ENCODE measurements at places on chromosomes 7 and 10.

GRCh38 chr7:101166648-101166908, 1.2 kb upstream of the VGF start:
- DNase-seq: no peak

DNA sequence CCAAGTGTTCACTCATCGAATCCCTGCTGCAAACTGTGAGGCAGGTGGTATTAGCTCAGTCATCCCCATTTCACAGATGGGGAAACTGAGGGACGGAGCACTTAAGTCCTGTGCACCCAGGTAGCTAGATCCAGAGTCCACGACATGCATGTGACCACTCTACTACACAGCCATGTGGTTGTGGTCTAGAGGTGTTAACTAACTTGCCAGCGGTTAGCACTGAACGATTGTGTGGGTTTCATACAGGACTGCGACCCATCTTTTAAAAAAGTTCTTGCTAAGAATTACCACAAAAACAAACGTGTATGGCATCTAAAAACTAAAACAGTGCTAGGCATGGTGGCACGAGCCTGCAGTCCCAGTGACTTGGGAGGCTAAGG, 16.1 kb upstream of the ABCC2 start:
- no peak for DNase-seq

- DNase-seq: no peak
Observed at GRCh38 chr7:135659159-135659846, 3.0 kb upstream of the STMP1 start.

DNA sequence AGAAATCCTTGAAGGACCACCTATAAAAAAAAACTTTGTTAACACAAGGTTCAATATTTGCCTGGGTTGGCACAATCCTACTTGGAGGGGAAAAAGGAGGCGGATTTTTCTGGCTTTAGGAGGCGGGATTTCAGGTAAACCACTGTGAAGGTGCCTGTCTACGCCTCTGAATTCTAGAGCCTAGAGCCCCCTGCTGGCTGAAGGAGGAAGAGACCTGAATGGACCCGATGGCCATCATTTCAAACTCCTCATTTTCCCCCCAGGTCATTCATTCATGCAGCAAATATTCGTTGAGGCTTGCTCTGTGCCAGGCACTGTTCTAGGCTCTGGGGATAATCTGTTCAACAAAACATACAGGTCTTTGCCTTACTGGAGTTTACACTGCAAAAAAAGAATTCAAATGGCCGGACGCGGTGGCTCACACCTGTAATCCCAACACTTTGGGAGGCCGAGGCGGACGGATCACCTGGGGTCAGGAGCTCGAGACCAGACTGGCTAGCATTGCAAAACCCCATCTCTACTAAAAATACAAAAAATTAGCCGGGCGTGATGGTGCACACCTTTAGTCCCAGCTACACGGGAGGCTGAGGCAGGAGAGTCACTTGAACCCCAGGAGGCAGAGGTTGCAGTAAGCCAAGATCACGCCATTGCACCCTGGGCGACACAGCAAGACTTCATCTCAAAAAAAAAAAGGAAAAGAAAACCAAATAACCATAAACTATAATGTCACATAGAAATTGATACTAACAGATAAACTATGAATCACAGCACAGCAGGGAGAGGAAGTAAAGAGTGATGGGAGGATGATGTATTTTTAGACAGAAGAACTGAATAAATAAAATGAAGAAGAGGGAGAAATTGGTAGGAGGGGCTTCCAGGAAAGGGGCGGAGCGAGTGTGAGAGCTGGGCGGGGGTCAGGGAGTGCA, 90.1 kb upstream of the NFE2L3 start:
- DNase-seq: no peak

GRCh38 chr10:11685787-11686218, 56.4 kb upstream of the ECHDC3 start:
- DNase-seq: peak; percentile 45

DNA sequence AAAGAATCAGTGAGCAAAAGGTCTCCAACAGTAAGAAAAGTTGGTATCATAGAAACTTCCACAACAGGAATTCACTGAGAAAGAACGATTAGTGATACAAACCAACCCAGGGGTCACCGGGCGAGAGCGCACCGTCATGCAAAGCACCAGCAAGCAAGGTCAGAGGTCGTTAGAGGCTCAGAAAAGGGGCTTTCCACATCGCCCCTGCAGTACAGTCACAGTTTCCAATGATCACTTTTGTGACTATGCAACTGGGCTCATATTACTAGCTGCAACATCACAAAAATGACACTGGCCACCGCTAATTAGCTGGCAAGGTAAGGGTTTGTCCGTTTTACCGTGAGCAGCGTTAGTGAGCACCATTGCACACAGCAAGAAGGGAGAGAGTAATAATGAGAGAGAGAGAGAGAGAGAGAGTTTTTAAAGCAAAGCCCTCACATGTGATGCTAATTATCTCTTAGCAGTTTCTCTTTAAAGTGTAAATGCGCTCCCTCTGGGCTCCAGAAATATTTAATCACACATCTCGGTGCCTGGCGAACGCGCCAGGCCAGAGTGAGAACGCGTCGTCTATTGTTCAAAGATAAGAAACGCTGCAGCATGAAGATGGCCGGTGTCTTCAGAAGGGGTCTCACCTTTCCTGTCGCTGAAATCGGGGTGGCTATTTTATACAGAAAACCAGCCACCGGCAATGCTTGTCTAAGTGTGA, 237.5 kb downstream of the DNAJB6 start:
- DNase-seq: no peak

GRCh38 chr10:72067463-72068125, 20.8 kb downstream of the SPOCK2 start:
- no peak for DNase-seq

DNA sequence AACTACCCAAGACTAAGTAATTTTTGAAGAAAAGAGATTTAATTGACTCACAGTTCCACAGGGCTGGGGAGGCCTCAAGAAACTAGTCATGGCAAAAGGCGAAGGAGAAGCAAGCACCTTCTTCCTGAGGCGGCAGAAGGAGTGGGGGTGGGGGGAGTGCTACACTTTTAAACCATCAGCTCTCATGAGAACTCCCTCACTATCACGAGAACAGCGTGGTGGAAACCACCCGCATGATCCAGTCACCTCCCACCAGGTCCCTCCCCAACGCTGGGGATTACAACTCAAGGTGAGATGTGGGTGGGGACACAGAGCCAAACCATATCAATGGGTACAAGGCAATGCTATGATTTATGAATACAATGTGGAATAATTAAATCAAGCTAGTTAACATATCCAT, 241.9 kb downstream of the PTPRN2 start:
- DNase-seq: no peak

GRCh38 chr10:15860692-15861201, 440 bp upstream of the MINDY3 start:
- no peak for DNase-seq

GRCh38 chr7:157276731-157277562, 59.9 kb upstream of the DNAJB6 start:
- peak; percentile 55 for DNase-seq

DNA sequence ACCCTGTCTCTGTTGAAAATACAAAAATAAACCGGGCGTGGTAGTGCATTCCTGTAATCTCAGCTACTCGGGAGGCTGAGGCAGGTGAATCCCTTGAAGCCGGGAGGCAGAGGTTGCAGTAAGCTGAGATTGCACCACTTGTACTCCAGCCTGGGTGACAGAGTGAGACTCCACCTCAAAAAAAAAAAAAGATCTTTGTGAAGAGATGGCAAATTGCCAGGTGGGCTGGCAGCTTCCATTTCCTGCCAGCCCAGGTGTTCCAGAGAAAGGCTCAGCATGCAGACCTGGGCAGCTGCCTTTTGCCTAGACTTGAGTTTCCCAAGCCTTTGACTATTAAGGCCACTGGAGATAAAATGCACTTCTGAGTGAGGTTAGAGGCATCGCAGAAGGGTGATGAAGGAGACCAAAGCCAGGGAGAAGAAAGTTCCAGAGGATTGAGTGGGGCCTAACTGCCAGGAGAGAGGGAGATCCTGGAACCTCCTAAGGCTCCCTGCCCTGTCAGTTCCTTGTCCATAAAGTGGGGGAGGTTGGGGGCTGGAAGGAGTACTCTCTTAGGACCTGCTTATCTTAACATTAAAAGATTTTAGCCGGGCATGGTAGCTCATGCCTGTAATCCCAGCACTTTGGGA, 10.0 kb upstream of the DDIT4 start:
- DNase-seq: no peak

DNA sequence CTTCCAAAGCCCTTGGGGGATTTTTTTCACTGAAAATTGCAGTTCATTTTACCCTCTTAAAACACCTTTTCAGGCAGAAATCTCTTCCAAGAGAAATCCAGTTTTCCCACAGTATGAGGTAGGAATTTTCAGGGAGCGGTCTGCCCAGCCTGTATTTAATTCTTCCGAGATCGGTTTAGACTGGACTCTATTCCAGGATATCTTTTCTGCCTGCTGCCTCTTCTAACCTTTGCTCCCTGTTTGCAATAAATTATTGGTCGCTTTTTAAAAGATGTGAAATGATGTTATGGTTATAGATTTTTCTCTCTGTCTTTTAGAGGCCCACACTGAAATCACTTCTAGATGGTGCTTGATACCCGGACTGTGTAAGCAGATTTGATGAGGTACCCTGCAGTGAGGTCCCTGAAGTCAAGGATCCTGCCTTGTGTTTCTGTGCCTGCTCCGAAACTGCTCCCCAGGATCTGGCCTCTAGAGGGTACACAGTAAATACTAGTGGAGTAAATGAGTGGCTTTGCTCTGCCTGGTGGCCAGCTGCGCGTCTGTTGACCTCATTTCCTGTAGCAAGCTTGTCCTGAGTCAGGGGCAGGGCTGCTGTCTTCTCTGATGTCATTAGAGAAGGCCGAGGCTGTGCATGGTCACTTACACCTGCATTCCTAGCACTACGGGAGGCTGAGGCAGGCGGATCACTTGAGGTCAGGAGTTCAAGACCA, 191.6 kb downstream of the FANK1 start:
- DNase-seq: no peak

DNA sequence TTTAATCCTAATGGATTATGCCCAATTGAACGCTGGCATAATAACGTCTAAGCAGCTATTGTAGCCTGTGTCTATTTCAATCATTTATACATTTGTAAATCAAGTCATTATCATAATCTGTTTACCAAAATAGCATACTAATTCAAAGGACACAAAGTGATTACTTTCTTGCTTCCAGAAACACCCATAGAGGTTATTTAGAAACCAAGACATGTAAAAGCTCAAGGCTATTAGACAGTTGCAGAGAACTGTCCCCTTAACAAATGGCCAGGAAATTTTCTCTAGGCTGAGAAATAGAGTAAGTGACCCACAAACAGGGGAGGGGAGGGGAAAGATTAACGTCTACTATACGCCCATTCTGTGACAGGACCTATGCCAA, 455.7 kb downstream of the PARD3 start:
- no peak for DNase-seq

- DNase-seq: no peak
Observed at GRCh38 chr7:139772873-139773272, 4.9 kb downstream of the HIPK2 start.

DNA sequence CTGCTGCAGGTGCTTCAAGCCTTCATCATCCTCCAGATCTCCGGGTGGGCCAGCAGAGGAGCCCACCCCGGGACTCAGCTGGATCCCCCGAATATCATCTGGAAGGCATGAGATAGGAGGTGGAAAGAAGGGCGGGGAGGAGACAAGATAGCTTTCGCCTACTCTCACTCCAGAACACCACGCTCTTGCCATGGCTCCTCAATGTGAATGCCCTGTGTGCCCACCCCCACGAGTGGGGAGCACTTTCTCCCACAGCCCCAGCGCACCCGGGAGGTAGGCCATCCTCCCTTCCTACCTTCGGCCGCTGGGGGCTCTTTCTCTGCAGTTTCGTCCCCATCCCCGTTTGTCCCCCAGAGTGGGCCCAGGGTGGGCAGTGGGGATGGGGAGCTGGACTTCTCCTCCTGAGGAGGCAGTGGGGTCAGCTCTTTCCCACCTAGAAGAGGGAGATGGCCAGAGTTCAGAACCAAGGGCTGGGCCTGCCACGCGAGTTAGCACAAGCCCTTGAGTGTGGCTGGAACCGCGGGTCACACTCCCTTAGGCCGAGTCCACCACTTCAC, 8.9 kb downstream of the GIGYF1 start:
- no peak for DNase-seq

- DNase-seq: no peak
Observed at GRCh38 chr10:91127341-91128082, 93.0 kb upstream of the PCGF5 start.

DNA sequence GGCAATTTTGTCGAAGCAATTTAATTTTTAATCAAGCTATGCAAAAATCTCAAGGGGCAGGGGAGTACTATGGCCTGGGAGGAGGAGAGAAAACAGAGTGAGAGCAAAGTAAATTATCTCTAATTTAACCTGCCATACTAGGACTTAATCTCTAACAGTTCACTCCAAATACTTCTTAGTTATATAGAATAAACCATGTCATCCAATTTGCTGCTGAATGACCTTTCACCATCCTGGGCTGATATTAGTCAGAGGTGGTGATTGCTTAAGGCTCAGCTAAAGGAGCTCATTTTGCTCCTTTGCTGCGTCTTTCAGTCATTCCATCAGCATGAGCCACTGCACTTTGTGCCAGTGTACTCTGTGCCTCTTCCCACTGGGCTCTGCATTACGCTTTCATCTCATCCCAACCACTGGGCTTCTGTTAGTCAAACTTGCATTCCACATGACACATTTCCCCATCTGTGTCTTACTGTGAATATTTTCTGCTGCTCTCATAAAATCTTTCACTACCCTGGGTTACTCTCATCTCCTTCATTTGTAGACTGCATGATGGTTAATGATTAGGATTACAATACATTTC, 84.3 kb downstream of the CD36 start:
- DNase-seq: no peak

DNA sequence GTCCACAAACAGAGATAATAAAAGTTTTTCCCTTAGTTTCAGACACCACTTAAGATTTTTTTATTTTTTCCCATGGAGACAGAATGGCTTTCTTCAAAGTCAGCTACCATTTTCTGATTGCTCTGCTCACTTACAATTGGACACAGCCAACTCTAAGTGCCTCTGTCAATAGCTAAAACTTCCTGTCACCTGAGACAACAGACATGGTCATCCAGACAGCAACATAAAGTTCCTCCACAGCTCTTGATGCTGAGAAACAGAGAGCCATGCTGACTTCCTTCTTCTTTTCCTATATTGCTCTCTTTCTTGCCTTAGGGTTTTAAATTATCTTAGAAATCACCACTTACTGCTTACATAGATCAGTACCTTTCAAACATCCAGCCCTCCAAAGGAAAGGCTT, 12.0 kb downstream of the ZNF800 start:
- DNase-seq: no peak

GRCh38 chr7:42460933-42461332, 223.9 kb upstream of the GLI3 start:
- DNase-seq: no peak

DNA sequence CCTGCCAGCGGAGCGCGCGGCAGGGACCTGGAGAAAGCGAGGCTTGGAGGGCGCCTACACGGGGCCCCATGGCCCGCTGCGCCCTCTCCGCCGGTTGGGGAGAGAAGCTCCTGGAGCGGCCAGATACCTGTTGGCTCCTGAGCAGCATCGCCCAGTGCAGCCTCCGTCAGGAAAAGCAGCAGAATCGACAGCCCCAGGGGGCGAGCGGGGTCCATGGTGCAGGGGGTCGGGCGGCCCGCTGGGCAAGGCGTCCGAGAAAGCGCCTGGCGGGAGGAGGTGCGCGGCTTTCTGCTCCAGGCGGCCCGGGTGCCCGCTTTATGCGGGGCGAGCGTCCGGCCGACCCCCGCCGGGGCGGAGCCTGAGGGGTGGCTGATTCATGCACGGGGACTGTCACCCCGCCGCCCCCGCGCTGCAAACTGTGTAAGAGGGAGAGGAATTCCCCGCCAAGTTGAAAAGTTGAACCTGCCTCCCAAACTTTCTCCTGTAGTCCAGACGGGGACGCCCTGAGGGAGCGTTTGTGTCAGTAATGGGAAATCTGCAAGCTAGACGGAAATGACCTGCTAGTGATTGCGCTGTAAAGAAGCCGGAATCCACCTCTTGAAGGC, at the start of gene TFPI2:
Gene TFPI2 (minus strand): TSS at position 290 of the 605 bp plus-strand sequence. CDS start 75 bp downstream, at position 215.
- DNase-seq: no peak

All from amygdala (tissue), 56 donors.